Type B pancreatic cell (in vitro differentiated cells): ENCODE measurements at places on chromosomes 16 and 17. TPM values are rescaled to one million over a fixed set of nuclear protein-coding genes. Genes with fewer than 3 reads are reported as not detected.

DNA sequence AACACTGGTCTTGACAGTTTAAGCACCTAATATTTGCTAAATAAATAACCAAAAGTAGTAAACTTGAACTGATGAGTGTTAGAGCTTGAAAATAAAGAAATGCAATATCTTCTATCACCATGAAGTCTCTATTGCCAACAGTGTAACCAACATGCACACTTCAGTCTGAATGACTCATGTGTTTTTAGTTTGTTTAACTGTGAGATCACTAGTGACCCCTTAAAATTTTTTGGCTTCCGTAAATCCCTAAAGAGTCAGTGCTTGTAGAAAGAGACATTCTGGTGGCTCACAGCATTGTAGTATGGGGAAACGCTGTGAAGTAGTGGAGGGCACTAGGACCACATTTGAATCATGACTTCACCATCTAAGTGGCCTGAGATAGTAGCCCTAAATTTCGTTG, 341.1 kb downstream of the PMP22 start:
- no peak overlapping the region for H3K4me3 ChIP-seq
- peaks cover 12% of the 10 kb centered on the region for H3K27me3 ChIP-seq
- DNase-seq = no peak
- no peak overlapping the region for H3K27ac ChIP-seq
- peaks cover 5% of the 10 kb centered on the region for H3K4me1 ChIP-seq
- no peaks in the 10 kb centered on the region for H3K36me3 ChIP-seq

DNA sequence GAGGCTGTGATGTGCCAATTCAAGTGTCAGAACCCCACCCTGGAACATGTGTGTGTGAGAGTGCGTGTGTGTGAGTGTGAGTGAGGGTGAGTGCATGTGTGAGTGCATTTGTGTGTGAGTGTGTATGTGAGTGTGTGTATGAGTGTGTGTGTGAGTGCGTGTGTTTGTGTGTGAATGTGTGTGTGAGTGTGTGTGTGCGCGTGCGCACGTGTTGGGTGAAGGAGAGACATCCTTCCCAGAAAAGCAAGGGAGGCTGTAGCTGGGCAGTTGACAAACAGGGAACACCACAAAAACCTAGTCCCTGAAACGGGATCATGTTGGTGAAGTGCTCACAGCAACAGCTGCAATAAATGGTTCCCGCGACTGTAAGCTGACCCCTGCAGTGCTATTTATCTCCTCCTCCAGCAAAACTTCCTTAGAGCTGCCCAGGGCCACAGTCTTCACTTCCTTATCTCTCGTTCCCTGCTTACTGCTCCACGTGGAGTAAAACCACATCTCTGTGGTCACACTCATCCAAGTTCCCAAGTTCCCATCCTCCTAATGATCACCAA, 40.1 kb upstream of the RPL38 start:
- no peak overlapping the region for H3K4me3 ChIP-seq
- H3K27ac ChIP-seq = no peak overlapping the region
- DNase-seq = no peak
- H3K36me3 ChIP-seq = no peaks in the 10 kb centered on the region

DNA sequence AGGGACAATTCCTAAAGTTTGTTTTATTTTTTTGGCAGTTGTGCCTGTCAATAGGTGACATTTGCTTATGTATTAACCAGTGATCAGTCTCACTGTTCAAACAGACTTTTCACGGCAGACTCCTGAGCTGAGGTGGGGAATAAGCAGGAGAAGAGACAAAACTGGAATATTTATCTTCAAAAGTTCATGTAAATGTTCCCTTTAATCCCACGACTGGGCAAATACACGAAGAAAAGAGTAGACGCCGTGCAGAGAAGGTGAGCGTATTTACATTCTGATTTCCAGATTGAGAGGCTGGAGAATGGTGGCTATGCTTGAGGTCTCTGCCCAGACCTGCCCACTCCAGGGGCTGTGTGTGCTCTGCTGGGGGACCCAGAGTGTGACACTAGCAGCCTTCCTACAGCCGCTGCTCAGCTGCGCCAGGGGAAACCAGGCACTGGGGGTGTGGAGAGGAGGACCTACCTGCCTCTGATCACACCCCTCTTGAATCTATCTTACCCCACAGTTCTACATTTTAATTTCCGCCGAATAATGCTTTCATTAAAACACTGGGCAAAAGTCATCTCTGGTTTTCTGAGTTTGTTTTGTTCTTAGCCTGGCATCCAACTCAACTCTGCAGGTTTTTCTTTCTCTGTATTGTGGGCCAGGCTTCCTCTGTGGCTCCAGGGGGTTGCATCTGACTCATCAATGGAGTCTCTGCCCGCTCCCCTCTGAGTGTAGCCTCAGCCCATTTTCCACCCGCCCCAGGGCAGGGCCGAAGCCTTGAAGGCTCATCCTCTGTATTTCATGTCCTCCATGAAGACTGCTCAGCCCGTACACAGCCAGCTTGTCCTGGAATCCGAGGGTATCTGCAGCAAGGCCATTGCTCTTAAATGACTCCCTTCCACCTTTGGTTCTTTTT, 237.1 kb downstream of the NTN1 start:
- no peak overlapping the region for H3K27ac ChIP-seq
- H3K4me1 ChIP-seq = peaks cover 37% of the 10 kb centered on the region
- DNase-seq = no peak
- H3K4me3 ChIP-seq = no peak overlapping the region
- no peaks in the 10 kb centered on the region for H3K27me3 ChIP-seq
- H3K36me3 ChIP-seq = peaks cover under 1% of the 10 kb centered on the region

TP53TG3C gene
- not detected in 2 replicates for total RNA-seq

GRCh38 chr17:40369923-40370322, 5.4 kb upstream of the GJD3 start:
- DNase-seq = no peak
- no peak overlapping the region for H3K4me3 ChIP-seq
- peaks cover 8% of the 10 kb centered on the region for H3K4me1 ChIP-seq
- H3K36me3 ChIP-seq = peaks cover 6% of the 10 kb centered on the region

GRCh38 chr16:82935766-82936165, 309.0 kb downstream of the CDH13 start:
- H3K4me3 ChIP-seq = no peak overlapping the region
- peaks cover 3% of the 10 kb centered on the region for H3K27me3 ChIP-seq
- H3K27ac ChIP-seq = no peak overlapping the region
- DNase-seq = no peak

HOXB4 gene
- 14.8 and 27.0 TPM in 2 replicates for total RNA-seq

GRCh38 chr16:86227801-86228200, 282.5 kb upstream of the FOXF1 start:
- peaks cover 13% of the 10 kb centered on the region for H3K4me1 ChIP-seq
- no peak overlapping the region for H3K4me3 ChIP-seq
- peaks cover 19% of the 10 kb centered on the region for H3K27me3 ChIP-seq
- H3K36me3 ChIP-seq = no peaks in the 10 kb centered on the region
- H3K27ac ChIP-seq = no peak overlapping the region
- no peak for DNase-seq

IRX3 gene
- total RNA-seq = 30.0 and 30.7 TPM in 2 replicates

DNA sequence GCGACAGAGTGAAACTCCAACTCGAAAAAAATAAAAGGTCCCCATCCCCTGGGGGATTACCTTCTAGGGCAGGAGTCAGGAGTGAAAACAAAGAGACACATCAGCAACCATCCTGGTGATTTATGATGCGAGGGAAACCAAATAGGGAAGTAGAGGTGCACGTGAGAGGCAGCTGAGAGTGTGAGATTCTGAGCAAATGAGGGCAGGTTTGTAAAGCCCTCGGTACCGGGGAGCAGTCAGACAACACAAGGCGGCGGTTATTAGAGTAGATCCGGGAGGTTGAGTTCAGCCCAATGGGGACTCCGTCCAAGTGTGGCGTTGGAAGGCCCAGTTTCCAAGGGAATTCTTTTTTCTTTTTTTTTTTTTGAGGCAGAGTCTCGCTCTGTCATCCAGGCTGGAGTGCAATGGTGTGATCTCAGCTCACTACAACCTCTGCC, 7.4 kb upstream of the ARMC7 start:
- H3K27ac ChIP-seq = peak overlapping the region; percentile 81
- peak overlapping the region; percentile 44 for H3K4me3 ChIP-seq
- H3K36me3 ChIP-seq = peaks cover 16% of the 10 kb centered on the region
- DNase-seq = no peak
- H3K4me1 ChIP-seq = peaks cover 12% of the 10 kb centered on the region

DNA sequence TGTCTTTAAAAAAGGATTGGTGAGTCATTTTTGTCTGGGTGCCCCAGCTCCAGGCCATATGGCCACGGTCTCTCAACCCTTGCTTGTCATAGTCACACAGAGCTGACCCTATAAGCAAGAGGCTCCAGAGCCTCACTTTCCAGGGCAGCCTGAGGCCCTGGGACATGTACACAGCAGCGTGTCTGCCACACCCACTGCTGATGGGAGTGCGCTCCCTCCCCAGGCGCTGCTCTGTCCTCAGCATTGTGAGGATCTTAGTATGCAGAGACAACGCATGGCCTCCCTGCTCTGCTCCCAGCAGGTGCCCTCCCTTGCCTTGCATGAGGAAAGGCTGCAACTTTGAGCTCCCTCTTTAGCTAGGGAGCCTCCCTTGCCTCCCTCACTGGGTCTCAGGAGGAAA, 80.8 kb upstream of the CRHR1 start:
- no peak overlapping the region for H3K27ac ChIP-seq
- no peaks in the 10 kb centered on the region for H3K4me1 ChIP-seq
- H3K27me3 ChIP-seq = peaks cover 74% of the 10 kb centered on the region
- H3K36me3 ChIP-seq = no peaks in the 10 kb centered on the region
- DNase-seq = no peak
- no peak overlapping the region for H3K4me3 ChIP-seq

DNA sequence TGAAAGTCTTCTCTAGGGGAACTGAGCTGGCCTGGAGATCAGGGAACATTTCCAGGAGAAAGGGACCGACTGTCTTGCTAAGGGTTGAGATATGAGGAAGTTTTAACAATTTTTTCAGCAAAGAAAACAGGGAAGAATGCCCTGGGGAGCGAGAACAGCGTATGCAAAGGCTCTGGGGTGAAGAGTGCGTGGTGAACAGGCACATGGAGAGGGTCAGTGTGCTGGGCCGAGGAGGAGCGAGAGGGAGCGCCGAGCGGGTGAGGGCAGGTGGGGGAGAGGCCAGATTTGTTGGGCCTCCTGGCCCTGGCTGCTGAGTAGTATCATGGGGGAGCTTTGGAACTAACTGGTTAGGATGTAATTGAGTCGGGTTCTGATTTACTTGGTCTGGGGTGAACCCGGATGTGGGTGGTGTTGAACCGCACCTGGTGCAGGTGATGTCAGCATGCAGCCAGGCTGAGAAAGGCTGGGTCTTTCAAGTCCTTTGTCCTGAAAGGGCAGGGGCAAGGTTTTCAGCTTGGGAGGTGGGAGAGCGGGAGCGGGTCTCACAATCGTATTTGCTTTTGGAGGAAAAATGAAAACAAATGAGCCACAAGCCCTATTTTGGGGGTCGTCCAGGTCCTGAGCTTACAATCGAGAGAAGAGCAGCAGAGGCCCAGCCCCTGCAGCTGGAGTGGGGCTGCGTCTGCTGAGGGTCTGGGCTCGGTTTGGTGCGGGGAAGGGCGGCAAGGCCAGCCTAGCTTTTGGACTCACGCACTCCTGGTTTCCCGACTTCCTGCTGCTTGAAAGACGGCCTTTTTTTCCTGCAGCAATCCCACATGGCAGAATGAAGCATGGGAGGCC, 11.1 kb upstream of the WFDC1 start:
- H3K4me3 ChIP-seq = peak overlapping the region; percentile 63
- H3K4me1 ChIP-seq = peaks cover 49% of the 10 kb centered on the region
- H3K27ac ChIP-seq = peak overlapping the region; percentile 43
- DNase-seq = no peak

DNA sequence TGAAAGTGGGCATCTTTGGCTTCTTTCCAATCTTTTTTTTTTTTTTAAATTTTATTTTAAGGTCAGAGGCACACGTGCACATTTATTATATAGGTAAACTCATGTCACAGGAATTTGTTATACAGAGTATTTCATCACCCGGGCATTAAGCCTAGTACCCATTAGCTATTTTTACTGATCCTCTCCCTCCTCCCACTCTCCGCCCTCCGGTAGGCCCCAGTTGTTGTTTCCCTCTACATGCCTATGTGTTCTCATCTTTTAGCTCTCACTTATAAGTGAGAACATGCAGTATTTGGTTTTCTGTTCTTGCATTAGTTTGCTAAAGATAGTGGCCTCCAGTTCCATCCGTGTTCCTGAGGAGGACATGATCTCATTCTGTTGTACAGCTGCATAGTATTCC, 108.5 kb downstream of the CYB561 start:
- H3K36me3 ChIP-seq = peaks cover 3% of the 10 kb centered on the region
- no peak overlapping the region for H3K4me3 ChIP-seq

TAC4 gene
- not detected in 2 replicates for total RNA-seq

TP53TG3F gene
- total RNA-seq = not detected in 2 replicates

- H3K27me3 ChIP-seq = no peaks in the 10 kb centered on the region
- H3K36me3 ChIP-seq = peaks cover 20% of the 10 kb centered on the region
- H3K4me3 ChIP-seq = no peak overlapping the region
Measured at GRCh38 chr17:78890498-78890897, 12.5 kb downstream of the CEP295NL start.

KRT25 gene
- not detected in 2 replicates for total RNA-seq
